ENCODE measurements at places on chromosomes 2 and 18.

GRCh38 chr18:13543144-13543543 lies 183.2 kb downstream of the FAM210A start:
- DNase-seq = no peak

- DNase-seq = no peak
Observed at GRCh38 chr18:48026216-48026615, 95.8 kb upstream of the SMAD2 start.

- DNase-seq = no peak
Observed at GRCh38 chr18:34321066-34321465, 96.4 kb upstream of the NOL4 start.

- DNase-seq = no peak
Observed at GRCh38 chr18:61833387-61833786, 59.4 kb downstream of the RNF152 start.

DNA sequence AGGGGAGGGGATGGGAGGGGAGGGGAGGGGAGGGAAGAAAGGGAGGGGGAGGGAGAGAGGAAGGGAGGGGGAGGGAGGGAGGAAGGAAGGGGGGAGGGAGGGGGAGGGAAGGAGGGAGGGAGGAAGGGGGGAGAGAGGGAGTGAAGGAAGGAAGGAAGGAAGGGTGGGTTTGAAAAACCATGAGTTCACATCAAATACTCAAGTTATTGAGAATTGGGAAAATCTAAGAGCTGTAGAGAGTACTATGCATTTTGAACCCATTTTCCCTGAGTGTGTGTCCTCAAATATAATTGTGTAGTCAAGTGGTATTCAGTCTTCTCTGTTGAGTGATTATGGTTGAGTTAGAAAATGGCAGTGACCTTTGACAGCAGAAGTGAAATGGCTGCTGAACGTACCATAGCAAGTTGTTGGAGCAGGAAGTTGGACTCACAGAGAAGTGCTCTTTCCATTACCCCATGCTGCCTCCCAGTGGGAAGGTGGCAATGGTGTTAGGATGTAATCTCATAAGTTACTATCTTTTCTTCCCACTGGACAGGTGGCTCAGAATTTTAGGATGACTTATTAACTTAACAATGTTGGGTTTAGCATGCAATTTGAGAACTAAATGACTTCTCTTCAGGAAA lies 214.6 kb downstream of the SETBP1 start:
- peak; percentile 8 for DNase-seq

- no peak for DNase-seq
Observed at GRCh38 chr2:66575625-66576310, 140.8 kb downstream of the MEIS1 start.

- no peak for DNase-seq
Observed at GRCh38 chr2:208269091-208269490, 3.0 kb downstream of the PIKFYVE start.

DNA sequence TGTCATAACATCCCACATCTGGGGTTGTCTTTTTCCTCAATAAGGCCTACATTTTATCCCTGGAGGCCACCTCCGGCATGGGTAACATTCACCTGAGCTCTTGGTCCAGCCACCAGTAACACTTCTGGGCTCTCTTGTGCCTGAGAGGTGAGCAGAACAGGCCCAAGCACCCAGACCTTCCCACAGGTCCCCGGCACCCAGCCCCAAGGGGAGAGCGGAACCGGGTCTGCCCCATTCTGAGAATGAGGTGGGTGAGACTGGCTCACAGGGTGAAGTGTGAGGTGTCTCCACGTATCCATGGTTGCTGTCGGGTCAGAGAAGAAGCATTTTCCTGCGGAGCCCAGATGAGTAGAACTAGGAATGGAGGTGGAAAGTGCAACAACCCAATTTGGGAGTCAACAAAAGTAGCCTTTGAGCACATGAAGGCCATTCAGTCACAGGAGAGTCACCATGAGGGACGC lies 496.7 kb upstream of the MYT1L start:
- DNase-seq = no peak

DNA sequence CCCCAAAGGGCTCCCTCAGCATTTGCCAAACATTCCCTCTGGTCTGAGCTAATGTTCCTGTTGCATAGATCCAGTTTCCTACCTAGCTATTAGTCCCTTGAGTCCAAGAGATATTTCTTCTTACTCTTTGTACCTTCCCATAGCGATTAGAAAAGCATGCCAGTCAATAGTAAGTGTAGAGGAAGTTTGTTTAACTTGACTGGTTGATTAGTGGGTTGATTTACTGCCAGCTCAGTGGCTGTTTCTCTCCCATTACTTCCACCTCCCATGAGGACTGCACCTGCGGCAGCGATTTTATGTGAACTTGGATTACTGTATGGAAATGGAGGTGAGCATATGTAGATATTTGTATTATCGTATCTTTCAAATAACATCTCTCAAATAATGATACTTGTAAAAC lies 1748.4 kb upstream of the CELF4 start:
- no peak for DNase-seq

GRCh38 chr18:9433671-9434121 lies 41.6 kb upstream of the RALBP1 start:
- DNase-seq = no peak

DNA sequence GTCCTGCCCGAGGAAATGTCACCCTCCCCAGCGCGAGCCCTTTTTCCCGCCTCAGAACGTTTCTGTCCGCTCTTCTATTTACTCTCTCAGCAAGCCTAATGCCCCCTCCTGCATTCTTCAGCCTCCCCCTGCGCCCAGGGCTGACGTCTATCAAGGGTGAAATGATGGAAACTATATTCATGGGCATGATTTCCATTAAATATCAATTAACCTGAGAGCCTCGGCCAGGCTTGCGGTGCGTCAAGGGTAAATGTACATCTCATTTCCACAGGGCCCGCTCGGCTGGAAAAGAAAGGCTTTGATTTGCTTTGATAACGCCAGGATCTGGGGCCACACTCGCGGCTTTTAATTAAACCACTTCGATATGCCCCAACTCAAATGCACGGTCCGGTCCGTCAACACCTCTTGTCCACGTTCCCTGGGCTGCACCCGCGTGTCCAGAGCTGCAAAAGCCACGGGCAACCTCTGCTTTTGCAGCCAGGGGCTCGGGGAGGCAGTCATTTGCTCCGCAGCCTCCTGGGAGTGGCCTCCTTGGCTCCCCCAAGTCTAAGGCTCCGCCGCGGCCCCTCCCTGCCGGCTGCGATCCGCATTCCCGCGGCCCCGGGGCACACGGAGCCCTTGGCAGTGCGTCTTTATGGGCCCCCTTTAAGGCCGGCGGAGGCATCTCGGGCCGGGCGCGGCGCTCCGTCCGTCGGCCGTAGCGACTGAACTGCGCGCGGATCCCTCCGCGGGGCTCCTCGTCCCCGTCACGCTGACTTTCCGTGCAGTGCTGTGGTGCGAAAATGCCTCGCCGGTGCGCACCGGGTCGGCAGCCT lies at the start of gene HOXD8:
HOXD8 (plus strand) TSS at position 724 of the 815 bp plus-strand sequence. CDS start 662 bp downstream, outside the sequence.
- peak; percentile 32 for DNase-seq

- no peak for DNase-seq
Observed at GRCh38 chr2:122451040-122451439, 695.6 kb downstream of the TSN start.

- DNase-seq = peak; percentile 16
Observed at GRCh38 chr2:43402002-43402401, 175.6 kb upstream of the ZFP36L2 start.

GRCh38 chr2:179020156-179020750 lies 29.7 kb downstream of the CCDC141 start:
- DNase-seq = peak; percentile 52

- no peak for DNase-seq
Observed at GRCh38 chr2:119598596-119599263, 54.5 kb downstream of the CFAP221 start.

- DNase-seq = no peak
Observed at GRCh38 chr2:178882666-178883440, 75.6 kb upstream of the TTN start.

DNA sequence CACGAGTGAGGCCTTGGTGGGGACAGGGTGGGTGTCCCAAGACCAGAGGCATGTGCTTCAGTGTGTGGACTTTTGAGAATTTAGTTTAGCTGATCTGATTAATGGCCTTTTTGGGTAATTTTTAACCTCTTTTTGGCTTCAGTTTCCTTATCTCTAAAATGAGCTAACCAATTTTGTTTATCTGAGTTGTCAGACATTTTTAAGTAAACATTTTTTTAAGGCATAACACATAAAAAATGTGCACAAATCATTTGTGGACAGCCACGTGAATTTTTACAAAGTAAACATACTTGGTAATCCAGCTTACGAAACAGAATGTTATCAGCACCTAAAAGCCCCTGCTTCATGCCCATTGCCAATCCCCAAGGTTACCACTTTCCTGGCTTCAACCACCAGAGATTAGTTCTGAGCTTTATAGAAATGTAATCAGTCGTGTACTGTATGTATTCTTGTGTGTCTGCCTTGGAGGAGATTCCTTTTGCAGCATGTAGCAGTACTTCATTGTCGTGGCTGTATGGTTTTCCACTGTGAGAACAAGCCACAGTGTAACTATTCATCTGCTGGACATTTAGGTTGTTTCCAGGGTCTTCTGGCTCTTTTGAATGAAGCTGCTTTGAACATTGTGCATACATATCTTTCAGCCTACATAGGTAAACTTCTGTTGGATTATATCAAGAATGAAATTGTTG lies 8.4 kb upstream of the INO80C start:
- no peak for DNase-seq

DNA sequence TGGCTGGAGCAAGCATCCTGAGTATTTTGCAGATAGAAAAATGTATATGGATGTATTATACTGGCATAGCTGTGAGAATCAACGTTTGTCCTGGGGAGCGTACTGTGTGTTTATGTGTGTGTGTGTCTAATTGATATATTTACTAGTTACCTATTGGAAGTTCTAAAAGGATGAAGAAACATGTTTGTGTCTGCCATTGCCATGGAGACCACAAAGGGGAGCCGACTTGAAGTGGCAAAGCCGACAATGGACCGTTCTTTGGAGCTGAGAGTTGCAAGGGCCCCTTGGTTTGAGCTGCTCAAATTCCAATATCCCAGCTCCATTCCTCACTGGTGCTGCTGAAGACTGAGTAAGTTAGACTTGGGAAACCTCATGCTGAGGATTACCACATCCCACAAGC lies 14.3 kb upstream of the SLC25A52 start:
- DNase-seq = no peak

- DNase-seq = no peak
Observed at GRCh38 chr18:45250479-45250878, 364.8 kb upstream of the SLC14A2 start.

DNA sequence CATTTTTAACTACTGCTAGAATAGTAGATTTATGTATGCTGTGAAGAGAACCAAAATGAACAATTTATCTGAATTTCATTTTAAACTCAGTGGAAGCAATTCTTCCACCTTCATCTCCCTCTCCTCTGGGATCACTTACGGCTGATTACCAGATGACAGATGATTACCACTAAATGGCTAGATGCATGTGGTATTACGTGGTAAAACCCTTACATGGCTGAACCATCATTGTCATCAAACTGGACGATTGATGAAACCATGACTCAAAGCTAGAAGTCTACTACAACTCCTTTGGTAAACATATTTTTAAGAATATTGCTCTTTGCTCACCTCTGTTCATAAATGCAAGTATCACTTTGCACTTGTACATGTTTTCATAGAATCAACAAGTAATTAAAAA lies 48.5 kb upstream of the DOCK10 start:
- no peak for DNase-seq

GRCh38 chr2:150471813-150472510 lies 15.5 kb downstream of the RND3 start:
- no peak for DNase-seq

DNA sequence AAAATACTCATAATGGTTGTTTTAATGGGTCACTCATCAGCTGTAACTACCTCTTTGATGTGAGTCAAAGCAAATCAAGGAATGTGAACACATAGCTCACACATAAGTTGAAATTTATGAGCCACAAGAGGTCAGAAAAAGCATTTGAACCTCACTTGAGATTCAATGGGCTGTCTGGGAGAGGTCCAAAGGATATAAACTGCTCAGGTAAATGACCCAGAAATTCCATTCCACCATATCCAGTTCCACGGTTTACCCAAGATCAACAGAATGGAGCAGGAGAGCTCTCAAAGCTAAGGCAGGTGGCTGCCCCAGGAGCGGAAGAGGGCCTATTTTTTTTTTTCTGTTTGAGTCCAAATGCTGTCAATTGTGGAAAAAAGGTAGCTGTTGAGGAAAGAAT lies 464.1 kb downstream of the TNS1 start:
- DNase-seq = no peak

- no peak for DNase-seq
Observed at GRCh38 chr2:2765839-2766495, 434.9 kb upstream of the MYT1L start.

GRCh38 chr2:134228493-134228903 lies 25.4 kb upstream of the MGAT5 start:
- DNase-seq = no peak

- DNase-seq = no peak
Observed at GRCh38 chr2:240458044-240458899, 22.8 kb downstream of the GPC1 start.

GRCh38 chr2:219871351-219871750 lies 243.9 kb downstream of the SLC4A3 start:
- DNase-seq = no peak

GRCh38 chr2:232142049-232142448 lies 180.5 kb downstream of the DIS3L2 start:
- peak; percentile 11 for DNase-seq

- DNase-seq = peak; percentile 16
Observed at GRCh38 chr2:119106301-119106897, 52.2 kb downstream of the C1QL2 start.

DNA sequence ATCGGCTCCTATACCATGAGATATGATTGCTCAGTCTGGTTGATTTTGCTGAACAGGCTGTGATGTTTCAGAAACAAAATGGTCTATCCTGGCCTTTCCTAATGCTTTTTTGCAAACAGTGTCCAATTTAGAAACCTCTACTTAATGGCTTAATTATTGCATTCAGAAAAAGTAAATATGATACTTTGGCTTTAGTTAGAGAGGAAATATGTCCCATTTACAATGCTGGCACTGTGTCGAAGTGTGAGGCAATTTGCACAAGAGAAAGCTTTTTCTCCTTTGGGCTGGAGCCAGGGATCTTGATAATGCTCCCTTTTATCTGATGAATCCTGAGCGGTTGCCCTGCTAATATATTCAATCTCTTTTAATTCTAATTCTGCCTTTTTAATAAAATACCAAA lies 418.9 kb downstream of the EPHA4 start:
- DNase-seq = no peak

GRCh38 chr2:64086347-64087082 lies 57.7 kb downstream of the PELI1 start:
- DNase-seq = no peak

- no peak for DNase-seq
Observed at GRCh38 chr2:107036293-107036692, 150.3 kb upstream of the ST6GAL2 start.

GRCh38 chr2:151083856-151084795 lies 177.5 kb downstream of the RBM43 start:
- no peak for DNase-seq

Measured in stimulated activated CD4-positive, alpha-beta T cell treated with anti-CD3 and anti-CD28 coated beads, Interleukin-4, amount 100 ng/mL, for 1 hour (primary cell).